ENCODE measurements at places on chromosomes 2 and 18.

GRCh38 chr2:138177693-138178092, 213.4 kb downstream of the HNMT start:
- no peak for DNase-seq

GRCh38 chr18:78521136-78521535, 458.5 kb upstream of the SALL3 start:
- DNase-seq: no peak

DNA sequence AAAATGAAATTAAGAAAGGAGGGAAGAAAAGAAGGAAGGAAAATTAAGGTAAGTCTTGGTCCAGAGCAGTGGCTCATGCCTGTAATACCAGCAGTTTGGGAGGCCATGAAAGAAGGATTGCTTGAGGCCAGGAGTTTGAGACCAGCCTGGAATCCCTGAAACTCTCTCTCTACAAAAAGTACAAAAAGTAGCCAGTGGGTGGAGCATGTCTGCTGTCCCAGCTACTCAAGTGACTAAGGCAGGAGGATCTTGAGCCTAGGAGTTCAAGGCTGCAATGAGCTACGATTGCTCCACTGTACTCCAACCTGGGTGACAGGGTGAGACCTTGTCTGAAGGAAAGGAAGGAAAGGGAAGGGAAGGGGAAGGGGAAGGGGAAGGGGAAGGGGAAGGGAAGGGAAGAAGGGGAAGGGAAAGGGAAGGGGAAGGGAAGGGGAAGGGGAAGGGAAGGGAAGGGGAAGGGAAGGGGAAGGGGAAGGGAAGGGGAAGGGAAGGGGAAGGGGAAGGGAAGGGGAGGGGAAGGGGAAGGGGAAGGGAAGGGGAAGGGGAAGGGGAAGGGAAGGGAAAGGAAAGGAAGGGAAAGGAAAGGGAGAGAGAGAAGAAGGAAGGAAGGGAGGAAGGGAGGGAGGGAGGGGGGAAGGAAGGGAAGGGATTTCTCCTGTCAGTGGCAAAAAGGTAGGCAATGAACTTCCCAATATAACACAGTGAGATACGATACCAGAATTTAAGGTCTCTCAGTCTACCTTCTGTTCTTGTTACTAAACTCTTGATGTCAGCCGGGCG, 412.8 kb downstream of the CMPK2 start:
- DNase-seq: no peak

DNA sequence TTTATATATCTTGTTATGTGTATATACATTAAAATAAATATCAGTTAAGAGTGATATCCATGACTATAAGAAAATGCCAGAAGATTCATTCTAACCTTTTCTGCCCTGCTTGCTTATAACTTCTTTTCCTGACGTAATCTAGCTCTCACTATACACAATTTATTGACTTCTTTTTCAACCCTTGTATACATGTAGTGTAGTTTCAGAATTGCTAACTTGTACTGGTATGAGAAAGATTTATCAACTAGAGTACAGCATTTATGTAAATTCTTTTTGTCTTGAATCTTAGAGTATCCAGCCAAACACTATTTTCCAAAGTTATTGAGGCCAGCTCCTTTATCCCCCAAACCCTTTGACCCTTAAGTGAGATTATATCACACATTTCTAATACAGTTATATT, 798.0 kb upstream of the RAB6C start:
- no peak for DNase-seq

- no peak for DNase-seq
Measured at GRCh38 chr2:108226564-108226963, 13.2 kb upstream of the SULT1C3 start.

DNA sequence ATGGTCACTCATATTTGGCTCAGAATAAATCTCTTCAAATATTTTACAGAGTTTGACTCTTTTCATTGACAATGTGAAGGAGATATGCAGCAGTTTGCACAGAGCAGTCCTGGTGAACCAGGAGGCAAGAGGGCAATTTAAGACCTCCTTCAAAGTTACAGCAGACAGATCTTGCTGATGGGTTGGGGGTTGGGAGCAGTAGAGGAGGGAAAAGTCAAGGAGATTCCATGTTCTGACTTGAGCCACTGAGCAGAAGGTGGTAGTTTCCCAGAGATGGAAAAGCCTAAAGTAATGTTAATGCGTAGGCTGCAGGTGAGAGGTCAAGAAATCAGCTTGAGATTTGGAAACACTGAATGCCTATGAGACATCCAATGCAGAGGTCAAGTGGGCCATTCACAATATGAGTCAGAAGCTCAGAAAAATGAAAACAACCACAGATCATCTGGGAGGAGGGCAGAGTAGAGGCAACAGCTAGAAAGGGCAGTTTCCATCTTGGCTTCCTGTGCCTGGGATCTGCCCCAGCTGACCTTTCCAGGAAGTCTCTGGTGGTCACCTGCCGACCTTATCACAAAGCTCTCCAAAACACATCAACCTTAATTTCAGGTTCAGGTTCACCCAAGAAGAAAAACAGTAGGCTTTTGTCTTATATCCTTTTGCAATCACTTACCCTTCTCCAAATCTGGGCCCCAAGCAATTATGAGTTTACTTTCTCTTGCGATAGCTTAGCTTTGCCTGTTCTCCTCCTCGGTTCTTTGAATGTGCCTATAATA, 197.5 kb upstream of the ARL4C start:
- no peak for DNase-seq

- no peak for DNase-seq
Measured at GRCh38 chr2:135245071-135245470, 193.0 kb downstream of the RAB3GAP1 start.

GRCh38 chr18:4068552-4069158, 386.5 kb downstream of the DLGAP1 start:
- DNase-seq: no peak

- no peak for DNase-seq
Measured at GRCh38 chr2:224722250-224722649, 6.1 kb upstream of the CCDC195 start.

- DNase-seq: no peak
Measured at GRCh38 chr2:202094426-202094986, 21.5 kb downstream of the KIAA2012 start.

DNA sequence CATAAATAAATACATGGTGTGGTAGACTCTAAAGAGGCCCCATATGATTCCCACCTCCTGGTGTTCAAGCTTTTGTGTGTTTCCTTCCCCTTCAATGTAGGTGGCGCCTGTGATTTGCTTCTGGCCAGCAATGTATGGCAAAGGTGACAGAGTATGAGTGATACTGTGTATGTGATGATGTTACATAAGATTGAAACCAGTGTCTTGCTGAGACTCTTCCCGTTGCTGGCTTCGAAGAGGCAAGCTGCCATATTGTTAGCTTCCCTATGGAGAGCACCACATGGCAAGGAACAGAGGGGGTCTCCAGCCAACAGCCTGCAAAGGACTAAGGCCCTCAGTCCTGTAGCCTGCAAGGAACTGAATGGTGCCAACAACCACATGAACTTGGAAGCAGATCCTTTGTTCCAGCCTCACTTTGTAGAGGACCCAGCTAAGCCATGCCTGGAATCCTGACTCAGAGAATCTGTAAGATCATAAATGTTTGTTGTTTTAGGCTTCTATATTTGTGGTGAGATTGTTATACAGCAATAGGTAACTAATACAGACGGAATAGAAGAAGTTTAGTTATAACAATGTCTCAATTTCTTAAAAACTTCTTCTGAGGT, 1.7 kb upstream of the SMAD4 start:
- no peak for DNase-seq

DNA sequence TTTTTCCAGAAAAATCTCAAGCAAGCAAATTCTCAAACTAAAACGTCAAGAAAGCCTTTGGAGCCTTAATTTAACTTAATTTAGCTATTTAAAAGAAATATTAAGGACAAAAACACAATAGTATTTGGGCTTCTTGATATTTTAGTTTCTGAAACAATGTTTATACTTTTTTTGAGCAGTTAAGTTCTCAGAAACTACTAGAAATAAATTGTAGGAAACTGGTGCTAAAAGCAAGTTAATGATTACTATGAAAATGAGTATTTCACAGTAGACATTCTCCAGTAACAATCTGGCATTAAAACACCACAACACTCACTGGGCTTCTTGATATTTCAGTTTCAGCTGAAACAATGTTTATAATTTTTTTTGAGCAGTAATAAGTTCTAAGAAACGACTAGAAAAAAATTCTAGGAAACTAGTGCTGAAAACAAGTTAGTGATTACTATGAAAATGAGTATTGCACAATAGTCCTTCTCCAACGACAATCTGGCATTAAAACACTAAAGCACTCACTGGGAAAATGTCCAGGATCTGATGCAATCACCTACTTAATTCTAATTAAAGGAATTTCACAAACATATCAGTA, 45.1 kb downstream of the TRAK2 start:
- DNase-seq: no peak

DNA sequence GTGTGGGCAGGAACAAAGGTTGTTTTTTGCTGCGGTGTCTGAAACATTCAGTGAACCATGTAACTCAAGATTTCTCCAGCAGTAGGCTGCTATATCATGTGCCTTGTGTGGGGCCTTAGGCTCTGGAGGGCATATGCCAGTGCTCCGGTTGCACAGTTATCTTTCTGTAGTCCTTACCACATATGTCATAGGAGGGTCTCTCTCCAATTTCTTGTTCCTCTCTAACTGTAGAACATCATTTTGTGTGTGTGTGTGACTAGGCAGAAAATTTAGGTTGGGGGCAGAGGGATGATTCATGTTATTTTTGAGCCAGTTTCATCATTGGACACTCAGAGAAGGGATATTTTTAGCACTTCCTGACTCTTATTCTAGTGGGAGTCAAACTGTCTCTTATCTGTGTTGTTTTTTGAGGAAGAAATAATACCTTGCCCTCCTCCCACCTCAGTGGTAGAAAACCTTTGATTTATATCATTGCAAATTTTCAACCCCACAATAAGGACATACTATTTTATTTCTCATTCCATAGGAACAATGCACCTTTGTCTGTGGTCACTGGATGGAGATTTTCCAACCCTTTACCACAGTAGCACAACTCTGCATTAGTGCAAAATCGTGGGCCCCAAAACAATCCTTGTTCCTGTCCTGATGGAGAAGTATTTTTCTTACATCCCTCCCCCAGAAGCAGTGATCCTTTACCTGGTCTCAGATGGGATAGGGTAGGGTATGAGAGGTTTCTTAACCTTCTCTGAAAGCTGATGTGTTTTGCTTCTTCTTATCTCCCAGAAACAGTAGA, 113.9 kb downstream of the CCDC74A start:
- no peak for DNase-seq

DNA sequence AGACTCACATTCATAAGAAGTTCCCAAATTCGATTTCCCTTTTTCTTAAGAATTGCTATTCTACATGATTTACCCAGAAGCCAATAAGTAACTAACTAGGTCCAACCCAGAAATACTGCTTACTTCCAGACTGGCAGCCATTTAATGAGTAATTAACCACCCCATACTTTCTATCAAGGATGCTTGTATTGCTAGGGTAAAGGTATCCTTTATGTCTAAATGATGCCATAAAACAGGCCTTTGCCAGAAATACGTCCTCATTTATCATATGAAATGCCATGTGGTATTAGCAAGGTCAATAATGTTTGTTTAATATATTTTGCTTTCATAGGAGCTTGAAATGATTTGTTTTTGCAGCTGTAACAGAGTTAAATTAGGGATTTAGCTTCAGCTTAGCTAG, 56.1 kb downstream of the PLEKHM3 start:
- DNase-seq: no peak

DNA sequence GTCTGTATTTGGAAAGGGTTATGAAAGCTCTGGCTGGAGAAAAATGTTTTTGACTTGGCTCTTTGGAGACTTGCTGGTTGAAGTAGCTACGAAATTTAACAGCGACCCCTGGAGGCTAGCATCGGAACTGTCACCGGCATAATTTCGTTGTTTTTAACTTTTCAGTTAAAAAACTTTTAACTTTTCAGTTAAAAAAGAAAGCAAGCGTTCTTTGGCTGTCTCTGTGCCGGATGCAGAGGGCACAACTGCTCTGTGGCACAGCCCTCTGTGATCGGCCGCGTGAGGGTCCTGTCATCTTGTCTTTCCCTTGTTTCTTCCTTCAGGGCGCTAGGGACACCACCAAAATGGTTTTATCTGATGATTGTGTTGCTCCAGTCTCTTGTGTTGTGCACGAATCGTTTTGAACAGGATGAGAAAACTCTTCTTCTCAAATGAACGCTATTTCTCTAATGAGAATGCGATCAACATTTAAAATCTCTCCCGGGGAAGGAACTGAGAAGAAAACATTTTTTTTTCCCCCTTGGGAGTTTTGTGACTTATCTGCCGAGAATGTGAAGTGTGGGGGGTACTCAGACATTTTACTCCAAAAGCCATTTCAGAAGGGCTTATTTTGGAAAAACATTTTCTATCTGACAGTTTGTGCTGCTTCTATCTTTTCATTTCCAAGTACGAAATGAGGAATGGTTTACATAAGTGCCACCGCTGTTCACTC, 57.1 kb downstream of the ADCYAP1 start:
- DNase-seq: no peak

- no peak for DNase-seq
Measured at GRCh38 chr2:229523663-229524062, 190.7 kb downstream of the DNER start.

DNA sequence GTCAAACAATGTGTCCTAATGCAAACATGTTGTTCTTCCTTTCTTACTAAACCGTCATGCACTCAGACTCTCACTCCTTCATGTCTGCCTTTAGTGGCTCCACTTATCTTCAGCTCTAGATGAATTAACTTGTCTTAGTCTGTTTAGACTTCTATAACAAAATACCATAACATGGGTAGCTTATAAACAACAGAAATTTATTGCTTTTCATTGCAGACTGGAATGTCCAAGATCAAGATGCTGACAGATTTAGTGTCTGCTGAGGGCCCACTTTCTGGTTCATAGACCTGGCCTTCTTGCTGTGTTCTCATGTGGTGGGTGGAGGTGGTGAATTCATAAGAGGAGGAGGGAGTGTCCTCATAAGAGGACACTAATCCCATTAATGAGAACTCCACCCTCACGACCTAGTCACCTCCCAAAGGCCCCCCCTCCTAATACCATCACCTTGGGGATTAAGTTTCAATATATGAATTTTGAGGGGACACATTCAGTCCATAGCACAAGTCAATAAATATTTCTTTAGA, 32.3 kb downstream of the RALBP1 start:
- no peak for DNase-seq

DNA sequence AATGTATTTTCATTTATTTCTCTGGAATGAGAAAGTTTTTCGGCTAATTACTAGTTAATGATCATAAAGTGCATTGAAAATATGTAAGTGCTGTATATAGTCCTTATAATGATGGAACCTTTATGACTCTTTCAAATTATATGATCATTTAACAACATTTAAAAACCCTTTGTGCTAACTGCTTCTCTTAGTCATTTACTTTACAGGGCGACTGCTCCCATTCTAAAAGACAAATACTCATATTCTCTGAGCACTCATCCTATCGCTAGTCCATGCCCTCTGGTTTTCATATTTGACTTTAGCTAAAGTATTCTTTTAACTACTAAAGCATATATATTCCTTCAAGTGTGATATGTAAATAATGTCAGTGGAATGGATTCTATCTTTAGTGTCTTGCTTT, 168.2 kb downstream of the CDH7 start:
- DNase-seq: no peak

DNA sequence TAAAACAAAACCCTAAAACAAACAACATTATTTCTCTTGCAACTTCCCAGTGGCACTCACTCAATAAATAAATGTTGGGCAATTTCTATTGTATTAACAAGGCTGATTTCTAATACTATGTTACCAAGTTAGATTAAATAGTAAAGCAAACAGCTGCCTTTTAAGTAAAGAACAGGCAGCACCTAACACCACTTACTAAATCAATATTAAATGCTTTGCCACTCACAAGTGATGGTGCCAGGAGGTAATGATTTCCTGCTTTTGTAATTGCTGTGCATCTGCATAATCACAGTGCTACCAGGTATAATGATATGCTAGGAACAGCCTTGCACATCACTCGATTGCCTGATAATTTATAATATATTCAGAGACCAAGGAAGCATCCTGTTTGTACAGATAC, 276.5 kb downstream of the NBAS start:
- no peak for DNase-seq

All from stimulated activated CD8-positive, alpha-beta memory T cell treated with anti-CD3 and anti-CD28 coated beads, Interleukin-7, amount 100 ng/mL, for 1 hour (primary cell).